HuH-7.5 (cell line): ENCODE measurements at places on chromosomes 6 and 20.

GRCh38 chr6:15852289-15852688 lies 189.5 kb upstream of the DTNBP1 start:
- DNase-seq, result no peak

DNA sequence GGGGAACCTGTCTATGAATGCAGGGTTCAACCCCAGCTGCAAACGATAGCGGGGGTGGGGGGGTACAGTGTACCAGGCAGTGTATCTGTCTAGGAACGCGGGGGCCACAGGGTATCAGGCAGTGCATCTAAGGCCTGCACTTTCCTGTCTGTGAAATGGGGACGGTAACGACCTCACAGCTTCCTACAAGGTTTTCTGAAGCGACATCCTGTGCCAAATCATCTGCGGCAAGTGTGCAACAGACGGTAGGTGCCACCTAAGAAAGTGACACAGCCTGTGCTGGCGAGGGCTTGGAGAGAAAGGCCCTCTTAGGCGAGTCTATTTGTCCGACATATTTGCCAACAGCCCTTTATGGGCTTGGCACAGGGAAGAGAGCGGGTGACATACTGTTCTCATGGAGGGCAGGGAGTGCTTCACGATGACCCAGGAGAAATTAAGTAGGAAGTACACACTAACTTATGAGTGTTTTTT lies 3.8 kb downstream of the DIDO1 start:
- no peak for DNase-seq

DNA sequence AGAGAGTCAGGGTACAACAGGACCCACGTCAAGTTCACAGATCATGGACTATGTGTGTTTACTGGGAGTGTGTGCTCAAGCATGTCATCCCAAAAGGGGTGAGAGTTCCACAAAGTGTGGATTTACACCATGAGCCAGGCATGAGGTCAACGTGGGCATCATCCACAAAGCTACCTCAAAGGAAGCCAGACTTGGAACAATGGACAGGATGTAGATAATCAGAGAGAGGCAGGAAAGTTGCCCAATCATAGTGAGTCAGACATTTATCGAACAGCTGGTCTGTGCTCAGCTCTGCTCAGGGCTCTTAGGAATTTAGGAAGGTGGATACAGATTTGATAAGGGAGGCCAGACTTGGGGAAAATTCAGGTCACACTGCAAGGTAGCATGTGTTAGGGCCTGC lies 317.2 kb upstream of the CDYL start:
- DNase-seq, result no peak

GRCh38 chr6:167532410-167533288 lies 207.8 kb downstream of the TTLL2 start:
- no peak for DNase-seq

- DNase-seq, result no peak
Observed at GRCh38 chr20:2335096-2335870, 39.5 kb downstream of the TGM3 start.

GRCh38 chr6:142376800-142377496 lies 75.1 kb downstream of the ADGRG6 start:
- no peak for DNase-seq

DNA sequence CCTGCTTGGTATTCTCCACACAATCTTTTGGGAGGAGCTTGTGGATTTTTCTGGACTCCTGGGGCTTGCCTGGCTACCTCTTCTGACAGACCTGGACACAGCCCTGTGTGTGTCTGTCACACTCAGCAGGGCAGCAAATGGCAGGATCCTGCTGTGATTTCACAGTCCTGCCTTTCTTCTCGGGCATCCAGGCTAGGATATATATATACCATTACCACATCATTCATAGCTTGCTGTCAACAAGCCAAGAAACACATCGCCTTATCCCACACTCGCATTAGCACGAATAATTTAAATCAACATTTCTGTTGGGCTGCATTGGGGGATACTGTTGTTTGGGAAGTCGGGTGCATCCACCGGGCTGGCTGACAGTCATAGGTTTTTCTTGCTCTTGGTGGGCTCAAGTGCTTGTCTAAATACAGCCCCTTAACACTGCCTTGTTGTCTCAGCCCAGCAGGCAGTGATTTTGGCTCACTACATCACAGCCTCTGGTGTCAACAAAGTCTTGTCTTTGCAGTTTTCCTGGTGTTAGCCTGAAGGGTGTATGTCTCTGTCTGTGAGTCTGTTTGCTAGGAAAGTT lies 154.9 kb upstream of the FERMT1 start:
- no peak for DNase-seq

GRCh38 chr6:26053992-26054780 lies 33.0 kb upstream of the HFE start:
- DNase-seq, result no peak

DNA sequence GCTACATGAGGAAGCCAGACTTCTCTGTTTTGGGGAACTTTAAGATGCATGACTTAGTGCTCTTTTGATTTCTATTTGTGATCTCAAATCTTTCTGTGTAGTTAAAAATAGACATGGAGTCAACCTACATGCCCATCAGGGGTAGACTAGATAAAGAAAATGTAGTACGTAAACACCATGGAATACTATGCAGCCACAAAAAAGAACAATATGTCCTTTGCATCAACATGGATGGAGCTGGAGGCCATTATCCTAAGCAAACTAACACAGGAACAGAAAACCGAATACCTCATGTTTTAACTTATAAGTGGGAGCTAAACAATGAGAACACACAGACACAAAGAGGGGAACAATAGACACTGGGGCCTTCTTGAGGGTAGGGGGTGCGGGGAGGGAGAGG lies 102.8 kb downstream of the ZDHHC14 start:
- DNase-seq, result no peak

DNA sequence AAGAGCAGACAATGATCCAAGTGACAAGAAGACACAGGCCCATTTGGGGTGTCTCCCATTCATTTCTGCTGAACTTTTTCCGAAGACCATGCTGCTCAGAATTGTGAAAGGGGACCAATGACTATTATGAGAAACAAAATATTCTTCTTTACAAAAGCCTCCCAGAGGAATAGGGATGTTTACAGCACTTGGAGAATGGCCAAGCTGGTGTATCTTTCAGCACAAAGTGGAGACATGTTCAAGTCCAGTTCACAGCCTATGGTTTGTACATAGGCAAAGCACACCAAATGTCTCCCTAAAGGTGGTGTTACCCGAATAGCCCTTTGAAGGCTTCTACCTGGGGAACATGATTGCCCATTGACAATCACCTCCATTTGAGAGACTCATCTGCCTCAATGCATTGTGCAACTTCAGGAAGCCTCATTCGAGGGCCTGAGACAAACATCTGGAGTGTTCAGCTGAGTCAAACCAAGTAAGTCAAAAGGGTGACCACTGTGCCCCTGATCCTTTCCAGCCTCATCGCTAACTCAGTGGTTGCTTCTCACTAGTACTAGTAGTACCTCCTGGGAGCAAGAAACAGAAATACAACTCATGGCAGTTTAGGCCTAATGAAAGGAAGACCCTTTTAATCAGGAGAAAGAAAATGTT lies 451.0 kb upstream of the MARCKS start:
- no peak for DNase-seq

DNA sequence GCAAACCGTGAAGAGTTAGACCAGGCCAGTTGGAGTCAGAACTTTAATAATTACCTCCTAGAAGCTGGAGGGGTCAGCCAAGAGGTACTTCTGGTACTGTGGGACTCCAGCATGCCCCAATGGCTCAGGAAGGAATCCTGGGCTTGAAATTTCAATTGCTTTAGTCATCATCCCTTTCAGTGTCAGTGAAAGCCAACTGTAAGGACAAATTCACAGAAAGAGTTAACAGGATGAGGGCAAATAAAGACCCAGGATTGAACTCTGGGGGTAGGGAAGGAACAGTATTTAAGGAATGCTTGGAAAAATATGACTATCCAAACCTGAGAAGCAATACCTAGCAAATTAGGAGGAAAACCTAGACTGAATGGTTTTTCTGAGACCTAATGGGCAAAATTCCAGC lies 735.1 kb upstream of the MARCKS start:
- DNase-seq, result no peak

DNA sequence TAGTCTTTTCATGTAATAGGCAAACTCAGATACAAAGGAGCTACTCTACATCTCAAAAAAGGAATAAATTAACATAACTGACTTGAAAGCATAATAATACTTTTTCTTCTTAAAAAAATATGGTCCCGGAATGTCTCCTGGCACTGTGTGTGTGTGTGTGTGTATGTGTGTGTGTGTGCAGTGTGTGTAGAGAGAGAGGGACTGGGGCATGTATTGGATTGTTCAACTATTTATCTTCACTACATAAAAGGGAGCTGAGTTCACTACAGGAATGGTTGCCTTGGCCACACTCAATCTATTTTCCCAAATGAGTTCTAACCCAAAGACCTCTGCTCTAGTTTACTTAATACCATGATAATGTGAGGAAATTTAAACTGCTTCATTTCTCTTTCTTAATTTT lies 51.1 kb downstream of the B3GAT2 start:
- DNase-seq, result no peak

GRCh38 chr6:82270881-82271635 lies 23.5 kb upstream of the IBTK start:
- DNase-seq, result no peak

DNA sequence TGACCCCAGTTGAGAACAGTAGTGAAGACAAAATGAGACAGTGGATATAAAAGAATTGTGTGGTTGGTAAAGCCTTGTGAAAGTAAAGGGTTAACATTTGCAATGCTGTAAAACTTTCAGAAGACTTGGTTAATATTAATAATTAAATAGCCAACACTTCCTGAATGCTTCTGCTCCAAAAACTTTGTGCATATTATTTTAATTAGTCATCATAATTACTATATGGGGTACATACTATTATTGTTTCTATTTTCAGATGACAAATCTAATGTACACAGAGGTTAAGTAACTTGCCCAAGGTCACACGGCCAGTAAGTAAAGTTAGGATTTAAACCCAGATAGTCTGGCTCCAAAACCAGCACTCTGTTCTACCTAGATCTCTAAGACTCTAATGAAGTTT lies 291.3 kb downstream of the OGFRL1 start:
- no peak for DNase-seq

DNA sequence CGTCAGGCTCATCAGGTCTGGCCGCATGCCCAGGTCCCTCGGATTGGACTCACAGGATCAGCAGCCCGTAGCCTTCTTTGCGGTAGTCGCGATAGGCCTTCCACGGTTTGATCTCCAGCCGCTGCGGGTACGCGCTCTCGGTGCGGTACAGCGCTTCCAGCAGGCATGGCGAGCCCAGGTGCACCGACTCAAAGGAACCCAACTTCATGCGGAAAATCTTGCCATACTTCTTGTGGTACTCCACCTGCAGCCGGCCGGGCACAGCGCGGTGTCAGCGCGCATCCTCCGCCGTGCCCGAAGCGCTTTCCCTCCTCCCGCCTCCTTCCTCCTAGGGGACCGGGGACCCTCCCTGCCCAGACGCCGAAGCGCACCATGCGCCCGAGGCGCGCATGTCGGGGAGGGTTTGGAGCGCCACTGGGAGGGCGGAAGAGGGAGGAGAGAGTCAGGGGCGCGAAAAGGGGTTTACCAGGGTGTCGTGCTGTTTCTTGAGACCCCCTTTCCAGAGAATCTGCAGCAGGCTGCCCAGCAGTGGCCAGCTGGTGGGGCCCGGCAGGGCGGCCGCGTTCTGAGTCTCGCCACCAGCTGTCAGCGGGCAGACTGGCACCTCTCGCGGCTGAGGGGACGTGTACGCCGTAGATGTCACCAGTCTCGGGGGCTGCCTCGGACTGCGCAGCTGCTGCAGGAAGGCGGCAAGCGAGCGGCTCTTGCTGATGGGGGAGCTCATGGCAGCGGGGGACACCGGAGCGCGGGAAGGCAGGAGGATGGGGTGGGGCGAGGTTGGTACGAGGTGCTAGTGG lies 732 bp downstream of the CYP24A1 start:
- DNase-seq, result peak; percentile 36

DNA sequence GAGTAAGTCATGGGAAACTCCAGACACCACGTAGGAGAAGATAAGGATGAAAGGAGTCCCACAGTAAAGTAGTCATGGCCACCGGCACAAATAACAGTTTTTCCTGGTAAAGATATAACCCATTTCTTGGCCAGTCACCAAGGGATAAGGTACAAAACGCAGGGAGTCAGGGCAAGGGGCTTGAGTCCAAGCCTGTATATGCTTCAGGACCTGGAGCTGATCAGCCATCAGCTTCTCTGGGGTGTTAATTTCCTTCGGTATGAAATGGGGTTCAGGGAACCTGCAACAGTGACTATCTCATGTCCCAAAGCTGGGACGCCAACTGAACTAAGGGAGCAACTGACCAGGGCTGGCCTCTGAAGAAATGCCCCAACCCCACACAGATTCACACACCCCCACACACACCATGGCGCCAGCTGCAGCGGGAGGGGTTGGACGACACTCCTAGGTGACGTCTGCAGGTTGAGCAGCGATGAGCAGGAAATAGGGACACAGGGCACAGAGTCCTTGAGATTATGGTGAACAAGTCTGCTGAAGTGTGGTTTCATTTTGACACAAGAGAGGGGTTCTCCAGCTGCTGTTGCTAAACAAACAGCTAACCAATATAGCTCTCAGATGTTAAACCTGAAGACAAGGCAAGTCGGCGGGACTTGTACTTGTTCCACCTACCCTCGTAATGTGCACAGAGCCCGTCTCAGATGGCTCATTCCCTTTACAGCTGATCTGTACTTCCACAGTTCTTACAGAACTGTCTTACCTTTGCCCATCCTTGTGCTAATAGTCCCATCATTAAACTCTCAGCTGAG lies 7.4 kb upstream of the ADTRP start:
- DNase-seq, result no peak

- DNase-seq, result no peak
Observed at GRCh38 chr6:49003348-49003747, 459.7 kb downstream of the MMUT start.

- DNase-seq, result no peak
Observed at GRCh38 chr20:5215672-5216304, 89.0 kb downstream of the CDS2 start.

DNA sequence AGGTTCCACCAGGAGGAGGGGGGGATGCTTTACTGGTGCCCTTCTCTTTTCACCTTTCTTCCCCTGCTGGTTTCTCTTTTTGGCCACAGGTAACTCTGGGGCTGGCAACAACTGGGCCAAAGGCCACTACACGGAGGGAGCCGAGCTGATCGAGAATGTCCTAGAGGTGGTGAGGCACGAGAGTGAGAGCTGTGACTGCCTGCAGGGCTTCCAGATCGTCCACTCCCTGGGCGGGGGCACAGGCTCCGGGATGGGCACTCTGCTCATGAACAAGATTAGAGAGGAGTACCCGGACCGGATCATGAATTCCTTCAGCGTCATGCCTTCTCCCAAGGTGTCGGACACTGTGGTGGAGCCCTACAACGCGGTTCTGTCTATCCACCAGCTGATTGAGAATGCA lies 4.4 kb downstream of the TUBB1 start:
- no peak for DNase-seq

DNA sequence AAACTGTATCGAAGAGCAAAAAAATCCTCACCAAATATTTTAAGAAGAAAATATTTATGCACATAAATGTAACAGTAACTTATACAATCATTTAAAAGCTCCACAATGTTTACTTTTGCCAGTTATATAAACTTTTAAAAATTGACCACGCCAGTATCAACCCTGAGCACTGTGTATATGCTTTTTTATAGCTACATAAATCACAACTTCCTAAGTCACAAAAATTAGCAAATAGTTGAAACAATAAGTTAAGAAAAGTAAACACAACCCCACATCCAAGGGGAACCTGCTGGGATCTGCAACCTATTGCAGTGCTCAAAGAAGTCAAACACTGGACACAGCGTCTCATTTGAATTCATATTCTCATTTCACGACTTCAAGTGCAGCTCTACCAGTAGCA lies 89.8 kb upstream of the DST start:
- no peak for DNase-seq
